ENCODE measurements at places on chromosomes 7 and 10.

- DNase-seq: no peak
These were observed 16.0 kb upstream of the RASGEF1A start for GRCh38 chr10:43282881-43283280.

- DNase-seq: no peak
These were observed 897.9 kb upstream of the AUTS2 start for GRCh38 chr7:68700414-68700813.

GRCh38 chr10:44416936-44417335 is 32.0 kb upstream of the CXCL12 start:
- no peak for DNase-seq

DNA sequence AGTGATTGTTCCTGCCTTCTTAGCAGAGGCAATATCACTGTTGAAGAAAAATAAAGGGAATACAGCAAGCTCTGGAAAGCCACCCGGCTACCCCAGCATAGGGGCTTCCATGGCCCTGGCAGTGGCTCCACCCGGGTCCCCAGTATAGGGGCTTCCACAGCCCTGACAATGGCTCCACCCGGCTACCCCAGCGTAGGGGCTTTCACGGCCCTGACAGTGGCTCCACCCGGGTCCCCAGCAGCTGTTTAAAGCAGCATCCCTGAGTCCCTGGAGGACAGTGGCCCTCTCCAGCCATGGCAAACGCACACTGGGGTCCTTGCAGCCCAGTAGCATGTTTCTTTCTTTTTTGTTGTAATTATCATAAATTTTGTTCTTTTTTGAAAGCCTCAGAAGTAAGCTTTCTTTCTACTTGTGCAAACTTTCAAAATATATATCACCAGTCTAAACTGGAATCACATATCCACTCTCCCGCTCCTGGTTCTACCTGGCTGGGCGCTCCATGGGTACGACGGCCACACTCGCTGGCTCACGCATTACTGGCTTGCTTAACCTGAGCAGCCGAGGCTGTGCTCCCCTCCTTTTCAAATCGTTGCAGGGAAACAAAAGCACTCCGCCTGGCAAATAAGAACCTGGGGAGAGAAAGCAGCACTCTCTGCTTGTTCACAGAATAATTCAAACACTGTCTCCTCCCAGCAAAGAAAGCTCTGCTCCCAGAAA is 62.1 kb downstream of the TCERG1L start:
- no peak for DNase-seq

DNA sequence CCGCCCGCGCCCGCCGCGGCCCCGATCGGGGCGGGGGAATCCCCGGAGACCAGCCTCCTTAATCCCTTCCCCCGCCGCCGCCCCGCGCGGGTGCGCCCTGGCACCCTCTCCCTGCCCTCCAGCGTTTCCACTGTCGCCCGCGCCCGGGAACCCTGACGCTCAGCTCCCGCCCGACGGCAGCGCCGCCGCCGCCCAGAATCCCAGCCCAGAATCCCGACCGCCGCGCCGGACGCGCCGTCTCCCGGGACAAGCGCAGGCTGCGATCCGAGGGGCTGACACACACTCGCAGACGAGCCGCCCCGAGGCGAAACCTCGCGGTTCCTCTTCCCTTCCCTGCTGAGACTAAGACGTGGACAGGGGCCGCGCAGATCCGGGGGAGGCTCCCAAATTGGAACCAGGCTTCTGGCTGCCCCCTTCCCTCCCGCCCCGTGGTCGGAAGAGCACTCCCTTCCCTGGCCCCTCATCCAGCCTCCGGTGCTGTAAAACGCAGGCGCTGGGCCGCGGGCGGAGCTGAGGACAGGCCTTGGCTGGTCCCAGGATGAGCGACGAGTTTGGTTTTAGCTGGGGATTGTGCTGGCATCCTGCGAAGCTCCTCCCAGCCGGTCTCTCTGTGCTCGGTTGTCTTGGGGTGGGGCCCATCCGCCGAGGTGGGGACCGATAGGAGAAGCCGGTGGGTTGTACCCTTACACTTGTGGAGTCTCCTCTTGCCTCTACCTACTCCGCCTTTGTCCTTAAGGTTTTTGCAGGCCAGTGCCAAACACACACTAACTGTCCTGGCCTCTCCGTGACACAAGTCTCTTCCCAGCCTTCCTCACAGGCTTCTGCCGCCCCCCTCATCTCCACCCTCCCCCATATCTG is 1.1 kb downstream of the MARVELD1 start:
- no peak for DNase-seq

DNA sequence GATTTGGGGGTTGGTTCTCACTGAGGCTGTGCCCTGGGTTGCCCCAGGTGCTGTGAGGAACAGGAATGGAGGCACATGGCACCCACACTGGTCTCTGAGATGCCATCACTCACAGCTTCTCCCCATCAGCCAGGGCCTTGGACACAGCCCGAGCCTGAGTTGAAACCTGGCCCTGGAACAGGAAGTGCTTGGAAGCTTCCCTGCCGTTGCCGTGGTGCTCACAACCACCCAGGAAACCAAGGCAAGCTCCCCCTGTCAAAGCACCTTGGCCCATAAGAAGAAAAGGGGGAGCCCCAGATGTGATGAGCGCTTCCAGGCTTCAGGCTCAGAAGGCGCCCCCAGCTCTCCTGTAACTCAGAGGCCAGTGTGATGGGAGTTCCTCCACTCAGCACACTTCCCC is at the start of gene BTBD16:
Gene BTBD16, plus strand, starts transcription at position 221 of the 400 bp plus-strand sequence. CDS start 3,786 bp downstream, outside the sequence.
- DNase-seq: no peak

DNA sequence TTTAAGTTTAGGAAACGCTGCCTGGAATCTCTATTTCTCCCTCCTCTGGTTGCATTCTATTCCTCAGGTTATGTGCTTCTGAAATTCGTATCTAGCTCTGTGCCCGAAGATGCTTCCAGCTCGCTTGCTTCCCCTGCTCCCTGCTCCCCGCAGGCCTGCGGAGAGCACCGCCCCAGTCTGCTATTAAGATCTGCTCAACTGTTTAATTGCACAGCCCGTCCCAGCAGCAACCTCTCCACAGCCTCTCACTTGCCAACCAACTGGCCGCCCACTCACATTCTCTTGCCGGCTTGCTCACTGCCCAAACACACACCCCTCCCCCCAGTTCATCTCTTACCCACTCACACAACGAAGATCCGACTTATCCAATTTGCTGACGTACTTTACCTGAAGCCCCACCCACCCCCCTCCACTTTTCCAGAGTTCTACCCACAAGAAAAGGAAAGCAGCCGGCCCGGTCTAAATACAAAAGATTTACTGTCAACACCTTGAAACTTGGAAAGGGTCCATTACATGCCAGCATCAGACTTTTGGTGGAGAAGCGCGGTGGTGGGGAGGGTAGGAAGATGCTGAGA is 167.3 kb upstream of the KLF14 start:
- DNase-seq: no peak

- DNase-seq: no peak
These were observed 70.6 kb downstream of the MCMBP start for GRCh38 chr10:119801998-119802538.
